ENCODE measurements at places on chromosomes 5 and 9. TPM values are rescaled to one million over a fixed set of nuclear protein-coding genes. Genes with fewer than 3 reads are reported as not detected.

RHOBTB3 gene
- total RNA-seq, result 3.8 TPM

FAXDC2 gene
- total RNA-seq, result 0.79 TPM

SOX30 gene
- total RNA-seq, result not detected

DNA sequence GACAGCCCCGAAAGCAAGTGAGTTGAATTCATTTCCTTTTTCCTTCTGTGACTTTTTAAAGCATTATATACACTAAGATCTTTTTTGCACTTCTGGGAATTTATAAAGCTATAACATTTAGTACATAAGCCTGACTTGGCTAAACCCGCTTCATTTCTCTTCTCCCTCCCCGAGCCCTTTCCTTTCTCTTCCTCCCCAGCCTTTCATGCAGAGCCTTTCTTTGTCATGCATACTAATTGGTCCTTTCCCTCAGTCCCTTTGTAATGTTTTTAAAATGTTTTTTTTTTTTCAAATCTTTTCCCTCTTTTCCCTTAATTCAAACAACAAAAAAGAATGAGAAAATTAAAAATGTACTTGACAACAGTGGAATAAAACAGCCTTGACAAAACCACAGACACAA lies 246.4 kb downstream of the PSAT1 start:
- DNase-seq, result no peak

DPYSL3 gene
- total RNA-seq, result 8.2 TPM

DNA sequence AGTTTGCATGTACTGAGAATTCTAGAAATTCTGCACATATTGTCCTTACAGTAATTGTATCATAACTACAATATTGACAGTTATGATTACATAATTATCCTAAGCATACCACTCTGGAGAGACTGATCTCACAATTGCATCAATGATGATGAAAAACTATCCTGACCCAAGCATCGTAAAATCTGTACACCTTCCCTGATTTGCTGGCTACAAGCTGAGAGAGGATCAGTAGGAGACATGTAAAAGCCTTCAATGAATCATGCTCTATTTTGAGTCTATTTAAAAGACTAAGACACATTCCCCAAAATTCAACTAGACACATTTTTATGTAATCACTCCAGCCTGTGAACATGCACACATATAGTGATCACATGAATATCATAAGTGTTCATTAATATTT lies 1833.8 kb downstream of the EFNA5 start:
- no peak for DNase-seq

GRCh38 chr5:1295650-1296037 lies 776 bp upstream of the TERT start:
- no peak for DNase-seq

DNA sequence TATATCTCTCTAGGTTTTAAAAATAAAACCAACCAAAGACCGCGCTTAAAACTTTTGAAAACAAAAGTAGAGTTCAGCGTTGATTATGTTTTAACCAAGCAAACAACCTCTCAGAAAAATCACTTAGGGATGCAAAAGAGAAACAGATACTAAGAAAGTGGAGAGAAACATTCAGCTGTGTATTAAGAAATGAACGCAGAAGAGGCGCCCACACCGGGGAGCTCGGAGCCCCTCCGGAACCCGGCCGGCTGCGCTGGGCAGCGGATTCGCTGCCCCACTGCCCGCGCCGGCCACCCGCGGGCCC lies 1.4 kb downstream of the PITX1 start:
- DNase-seq, result no peak

COL5A1 gene
- not detected for total RNA-seq

GRCh38 chr5:5304361-5305020 lies 118.0 kb upstream of the ICE1 start:
- DNase-seq, result no peak

GRCh38 chr9:89234205-89235067 lies 55.8 kb upstream of the SHC3 start:
- no peak for DNase-seq

GRCh38 chr5:160547061-160547460 lies 125.4 kb downstream of the PTTG1 start:
- no peak for DNase-seq

DNA sequence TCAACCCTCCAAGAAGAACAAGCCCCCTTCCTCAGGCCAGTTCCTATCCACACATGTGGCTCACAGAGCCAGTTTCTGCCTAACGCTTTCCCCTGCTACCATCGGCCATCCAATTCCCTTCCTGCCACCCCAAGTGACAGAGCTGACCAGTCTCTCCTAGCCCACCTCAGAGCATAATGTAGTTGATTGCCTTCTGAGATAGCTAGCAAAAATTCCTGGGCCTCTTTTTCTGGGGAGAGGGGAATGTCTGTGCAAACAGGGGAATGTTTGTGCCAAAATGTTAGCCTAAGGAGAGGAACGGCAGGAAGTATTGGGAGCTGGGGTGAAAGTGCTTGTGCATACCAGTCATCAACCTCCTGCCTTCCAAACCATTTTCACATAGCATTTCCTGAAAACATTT lies 157.0 kb downstream of the PJA2 start:
- no peak for DNase-seq

DNA sequence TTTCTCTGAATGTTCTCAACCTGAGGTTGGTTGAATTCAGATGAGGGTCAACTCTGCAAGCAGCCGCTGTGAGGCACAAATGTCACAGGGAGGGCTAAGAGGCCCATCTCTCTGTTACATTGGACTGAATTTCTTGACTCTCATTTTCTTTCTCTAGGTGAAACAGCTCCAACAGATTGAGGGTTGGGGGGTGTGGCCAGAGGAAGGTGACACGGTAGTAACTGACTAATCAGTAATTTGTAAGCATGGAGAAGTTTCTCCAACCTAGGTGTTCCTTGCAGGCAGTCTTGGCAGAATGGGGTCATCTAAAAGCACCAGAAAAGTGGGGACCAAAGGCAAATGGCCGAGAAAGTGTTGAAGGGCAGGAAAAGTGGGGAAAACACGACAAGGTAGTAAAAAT lies 16.8 kb downstream of the CCT5 start:
- DNase-seq, result no peak

MAST4 gene
- total RNA-seq, result 26.8 TPM

- DNase-seq, result peak; percentile 33
Observed at GRCh38 chr5:100901821-100902341, 1.2 kb downstream of the ST8SIA4 start.

PDE8B gene
- total RNA-seq, result not detected

DNA sequence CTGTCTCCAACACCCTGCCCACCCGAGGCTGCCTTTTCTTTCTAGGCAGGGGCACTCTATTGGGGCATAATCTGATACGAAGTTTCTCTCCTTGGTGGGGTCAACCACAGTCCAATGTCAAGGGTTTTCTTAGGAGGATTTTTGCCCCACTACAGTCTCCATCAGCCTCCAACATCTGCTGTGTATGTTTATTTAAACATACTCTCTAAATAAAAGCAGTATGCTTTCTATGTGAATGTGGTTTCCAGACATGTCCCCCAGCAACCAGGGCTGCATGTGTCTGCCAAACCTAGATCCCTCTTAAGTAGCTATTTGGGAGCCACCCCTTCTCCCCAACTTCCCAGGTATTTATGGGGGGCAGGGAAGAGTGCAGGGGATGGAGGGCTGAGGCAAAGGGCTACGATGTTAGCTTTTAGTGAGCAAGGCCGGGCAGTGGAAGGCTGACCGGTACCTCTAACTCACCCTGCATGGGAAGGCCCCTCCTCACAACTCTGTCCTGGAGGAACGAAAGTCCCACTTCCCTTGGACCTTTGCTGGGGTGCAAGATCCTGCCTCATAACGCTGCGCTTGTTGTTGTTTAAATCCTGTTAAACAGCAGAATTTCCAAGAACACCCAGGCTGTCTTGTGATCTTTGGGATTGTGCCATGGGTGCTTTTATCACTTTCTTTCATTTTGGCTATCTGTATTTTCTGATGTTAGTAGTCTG lies 75.4 kb downstream of the NREP start:
- DNase-seq, result no peak

GRCh38 chr9:125332527-125332926 lies 70.9 kb downstream of the GAPVD1 start:
- DNase-seq, result no peak

DNA sequence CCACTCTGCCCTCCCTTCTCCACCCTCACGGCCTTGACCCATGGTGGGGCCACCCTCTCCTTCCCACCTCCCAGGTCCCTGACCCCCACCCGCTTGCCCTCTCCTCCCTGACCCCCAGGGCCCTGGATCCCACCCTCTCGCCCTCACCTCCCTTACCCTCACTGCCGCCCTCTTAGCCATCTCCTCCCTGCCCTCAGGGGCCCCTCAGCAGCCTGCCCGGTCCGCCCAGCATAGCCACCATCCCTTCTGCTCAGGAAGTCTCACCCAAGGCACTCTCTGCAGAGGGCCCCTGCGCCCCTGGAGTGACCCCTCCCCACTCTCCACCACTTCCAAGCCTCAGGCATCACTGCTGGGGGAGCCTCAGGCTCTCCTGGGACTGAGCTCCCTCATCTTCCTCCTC lies 66.3 kb downstream of the MRPL36 start:
- no peak for DNase-seq

ADRA1B gene
- total RNA-seq, result 0.14 TPM

GRCh38 chr5:158058208-158059120 lies 199.5 kb upstream of the CLINT1 start:
- DNase-seq, result peak; percentile 75

TIGD6 gene
- total RNA-seq, result 10.6 TPM

IL4 gene
- total RNA-seq, result not detected

GRCh38 chr5:156230887-156231286 lies 96.1 kb upstream of the SGCD start:
- DNase-seq, result no peak

SCGB3A1 gene
- not detected for total RNA-seq

CER1 gene
- total RNA-seq, result not detected

DNA sequence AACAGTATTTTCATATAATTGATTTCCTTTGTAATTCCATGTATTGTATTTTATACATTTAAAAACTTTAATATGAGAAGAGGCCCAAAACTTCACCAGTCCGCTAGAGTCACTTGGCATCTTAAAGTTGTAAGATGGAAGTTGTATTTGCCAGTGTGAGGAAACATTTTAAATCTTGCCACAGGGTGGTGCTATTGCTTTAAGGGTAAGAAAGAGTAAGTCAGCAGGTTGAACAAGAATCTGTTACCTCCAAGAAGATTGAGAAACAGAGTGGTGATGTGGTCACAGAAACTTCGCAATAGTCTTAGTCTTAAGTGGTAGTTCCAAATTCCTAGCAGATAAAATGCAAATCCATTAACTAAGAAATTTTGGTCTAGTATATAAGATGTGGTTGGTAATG lies 39.8 kb upstream of the RANBP6 start:
- DNase-seq, result peak; percentile 93

DNA sequence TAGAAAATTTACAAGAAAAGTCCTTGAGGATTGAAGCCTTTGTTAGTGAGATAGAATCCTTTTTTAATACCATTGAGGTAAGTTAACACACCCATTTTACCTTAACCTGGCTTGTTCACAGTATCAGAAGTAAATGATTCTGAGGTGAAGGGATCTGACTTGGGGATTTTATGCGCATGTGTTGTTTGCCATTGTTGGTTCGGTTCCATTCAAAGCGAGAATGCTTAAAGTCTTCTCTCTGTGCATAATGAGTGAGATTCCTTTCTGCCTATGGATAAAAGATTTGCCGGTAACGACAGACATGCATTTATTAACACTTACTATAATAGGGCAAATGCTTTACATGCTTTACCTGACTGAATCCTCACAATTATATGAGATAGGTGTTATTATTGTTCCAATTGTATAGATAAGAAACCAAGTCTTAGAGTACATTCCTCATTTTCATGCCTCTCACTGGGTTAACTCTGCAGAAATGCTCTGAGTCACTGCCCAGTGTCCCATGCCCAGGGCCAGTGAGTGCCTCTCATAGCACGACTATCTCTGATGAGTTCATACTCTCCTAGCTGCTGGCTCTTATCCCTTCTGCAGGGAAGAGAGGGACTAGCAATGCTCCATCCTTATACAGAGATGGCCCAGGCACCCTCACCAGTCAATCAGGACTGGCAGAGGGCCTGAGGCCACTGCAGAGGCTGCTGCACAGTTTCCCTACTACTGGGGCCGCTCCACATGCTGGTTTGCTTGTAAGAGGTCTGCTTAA lies 54.4 kb downstream of the CMYA5 start:
- no peak for DNase-seq

GRCh38 chr5:143796753-143797152 lies 15.2 kb upstream of the HMHB1 start:
- DNase-seq, result no peak

DNA sequence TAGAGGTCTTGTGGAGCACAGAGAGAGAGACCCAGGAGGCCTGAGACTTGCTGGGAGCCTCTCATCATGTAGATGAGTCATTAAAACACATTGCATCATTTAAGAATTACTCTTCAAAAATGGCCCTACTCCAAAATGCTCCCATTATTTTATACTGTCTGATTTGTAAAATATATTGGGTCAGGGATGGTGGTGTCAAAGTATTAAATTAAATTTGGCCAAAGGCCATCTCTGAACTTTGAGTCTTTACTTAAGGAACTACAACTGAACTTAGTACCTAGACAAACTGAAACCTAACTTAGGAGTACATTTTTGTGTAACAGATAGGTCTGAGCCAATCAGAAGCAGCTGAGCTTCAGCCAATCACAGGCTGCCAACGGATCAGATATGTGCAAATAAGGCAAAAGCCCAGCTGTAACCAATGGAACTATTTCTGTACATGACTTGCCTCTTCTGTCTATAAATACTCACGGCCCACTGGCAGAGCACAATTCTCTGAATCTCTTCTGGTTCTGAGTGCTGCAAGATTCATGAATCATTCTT lies 657.2 kb downstream of the TLE1 start:
- DNase-seq, result peak; percentile 82

GABRA6 gene
- total RNA-seq, result not detected

DNA sequence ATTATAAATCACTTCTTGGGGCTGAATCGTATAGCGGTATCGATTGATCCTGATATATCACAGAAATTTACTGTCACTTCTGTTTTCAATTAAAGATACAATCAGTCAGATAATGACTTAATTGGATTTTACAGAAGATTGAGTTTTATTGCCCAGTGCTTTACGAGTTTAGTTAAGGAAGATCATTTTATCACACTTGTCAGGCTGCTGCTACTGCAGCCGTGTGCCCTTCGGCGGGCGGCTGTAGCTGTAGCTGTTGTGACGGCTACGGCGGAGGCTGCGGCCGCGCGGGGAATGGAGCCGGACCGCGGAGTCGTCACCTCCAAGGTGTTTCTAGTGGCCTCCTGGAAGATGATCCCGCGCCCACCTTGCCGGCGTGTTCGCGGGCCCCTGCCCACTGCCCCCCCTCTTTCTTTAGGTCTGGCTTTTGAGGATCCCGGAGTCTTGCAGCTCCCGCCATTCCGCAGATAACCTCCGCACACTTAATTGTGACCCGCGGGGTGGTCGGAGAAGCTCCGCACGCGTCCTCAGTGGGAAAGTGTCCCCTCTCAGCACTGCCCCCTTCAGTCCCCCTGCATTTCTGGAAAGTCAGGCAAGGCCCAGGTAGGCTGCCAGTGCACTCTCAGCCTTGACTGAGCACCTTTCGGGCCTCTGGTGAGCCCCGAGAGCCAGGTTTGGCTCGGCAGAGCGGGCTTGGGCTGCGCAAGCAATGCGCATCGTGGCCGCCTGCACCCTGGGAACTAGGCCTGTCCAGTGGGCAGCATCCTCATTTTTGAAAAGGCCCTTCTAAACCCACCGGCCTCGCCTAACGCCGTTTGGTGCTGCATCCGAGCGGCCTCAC lies 6.9 kb upstream of the DMRT3 start:
- no peak for DNase-seq
